ENCODE measurements at places on chromosomes 1 and 21. TPM values are rescaled to one million over a fixed set of nuclear protein-coding genes. Genes with fewer than 3 reads are reported as not detected.

DNA sequence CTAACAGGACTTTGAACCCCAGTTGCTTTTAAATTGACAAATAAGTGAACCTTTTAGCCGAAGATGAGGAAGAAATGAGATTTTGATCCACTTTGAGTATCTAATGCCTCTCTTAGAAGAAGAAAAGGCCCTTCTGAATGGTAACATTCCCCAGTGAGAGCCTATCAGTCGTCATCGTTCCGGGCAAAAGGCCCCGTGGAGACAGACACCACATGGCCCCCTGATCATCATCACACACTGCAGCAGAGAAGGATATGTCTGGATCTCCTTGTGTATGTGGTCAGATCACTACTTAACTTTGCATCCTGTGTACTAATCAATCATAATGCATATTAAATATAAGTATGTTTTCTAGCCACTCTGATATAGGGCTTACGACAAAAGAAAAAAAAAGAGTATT lies 87.3 kb upstream of the SMYD2 start:
- DNase-seq, result no peak

GRCh38 chr1:13700521-13701270 lies 708 bp downstream of the PRDM2 start:
- peak; percentile 45 for DNase-seq

- no peak for DNase-seq
These were observed 580.7 kb upstream of the ADGRL4 start for GRCh38 chr1:79587229-79587628.

DNA sequence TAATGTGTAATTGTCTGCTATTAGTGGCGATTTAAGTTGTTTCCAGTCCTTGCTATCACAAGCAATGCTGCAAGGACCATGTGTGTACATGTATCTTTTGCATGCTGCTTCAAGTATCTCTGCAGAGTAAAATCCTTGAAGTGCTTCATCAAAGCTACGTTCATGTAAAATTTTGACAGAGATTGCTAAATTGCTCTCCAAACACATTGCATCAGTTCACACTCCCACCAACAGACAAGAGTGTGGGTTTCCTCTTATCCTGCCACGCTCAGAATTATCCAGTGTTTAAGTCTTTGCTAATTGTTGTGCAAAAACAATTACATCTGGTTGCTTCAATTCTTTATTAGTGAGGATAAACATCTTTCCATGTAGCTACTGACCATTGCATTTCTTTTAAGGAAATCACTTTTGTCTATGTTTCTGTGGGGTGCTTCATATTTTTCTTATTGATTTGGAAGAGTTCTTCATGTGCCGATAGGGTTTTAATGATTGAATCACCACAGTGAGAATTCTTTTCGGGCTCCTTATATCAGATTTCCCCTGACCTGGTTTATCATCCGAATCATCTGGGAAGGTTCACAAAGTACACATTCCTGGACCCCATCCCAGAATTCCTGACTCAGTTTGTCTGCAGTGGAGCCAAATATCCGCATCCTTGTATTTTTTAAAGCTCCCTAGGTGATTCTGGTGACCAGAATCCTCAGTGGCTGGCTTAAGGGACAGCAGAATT lies 56.3 kb upstream of the GALNT2 start:
- DNase-seq, result no peak

The C2CD2 gene
- polyA plus RNA-seq, result 24.1 TPM

The NUF2 gene
- polyA plus RNA-seq, result 34.5 TPM

Data from left lung (tissue), 14 donors.